Stimulated activated CD4-positive, alpha-beta T cell treated with anti-CD3 and anti-CD28 coated beads, Interleukin-1b, Interleukin-23, amount 100 ng/mL, for 24 hours (primary cell): ENCODE measurements at places on chromosomes 11 and 22.

- DNase-seq, result no peak
Measured at GRCh38 chr11:64211181-64211872, 4.8 kb downstream of the FERMT3 start.

- no peak for DNase-seq
Measured at GRCh38 chr22:43343670-43344519, 723 bp upstream of the SCUBE1 start.

DNA sequence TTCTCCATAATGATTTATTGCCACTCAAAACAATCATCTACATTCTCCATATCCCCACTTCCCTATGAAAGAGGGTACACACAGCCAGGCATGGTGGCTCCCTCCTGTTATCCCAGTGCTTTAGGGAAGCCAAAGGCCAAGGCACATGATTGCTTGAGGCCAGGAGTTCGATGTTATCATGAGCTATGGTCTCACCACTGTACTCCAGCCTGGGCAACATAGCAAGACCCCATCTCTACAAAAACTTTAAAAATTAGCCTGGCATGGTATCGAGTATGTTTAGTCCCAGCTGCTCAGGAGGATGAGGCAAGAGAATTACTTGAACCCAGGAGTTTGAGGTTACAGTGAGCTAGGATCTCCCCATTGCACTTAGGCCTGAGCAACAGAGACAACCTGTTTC lies 6.0 kb downstream of the HPS5 start:
- DNase-seq, result no peak

DNA sequence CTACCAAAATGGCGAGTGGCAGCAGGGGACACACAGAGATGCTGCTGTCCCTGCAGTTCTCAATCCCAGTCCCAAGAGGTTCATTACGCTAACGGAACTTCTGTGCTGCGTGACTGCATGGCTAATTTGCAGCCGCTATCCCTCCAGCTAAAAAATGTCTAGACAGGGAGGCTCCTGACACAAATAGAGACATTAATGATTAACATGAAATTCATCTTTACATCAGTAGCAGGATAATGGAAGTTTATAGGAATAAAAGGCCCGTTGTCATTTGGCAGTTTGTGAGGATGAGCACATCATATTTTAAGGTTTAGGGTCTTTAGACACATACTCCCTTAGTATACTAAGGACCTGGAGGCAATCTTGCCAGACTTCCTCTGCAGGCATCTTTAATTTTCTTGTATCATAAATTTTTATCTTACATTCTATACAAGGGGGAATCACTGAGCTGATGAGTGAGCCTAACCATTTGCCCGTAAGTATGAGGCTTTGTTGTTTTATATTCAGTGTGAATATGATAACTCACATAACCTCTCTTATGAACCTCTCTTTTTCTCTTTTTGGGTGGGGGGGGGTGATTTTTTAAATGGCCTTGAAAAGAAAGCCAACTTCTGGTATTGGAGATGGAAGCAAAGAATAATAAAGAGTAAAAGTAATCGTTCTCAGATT lies 99.8 kb upstream of the OR9G4 start:
- DNase-seq, result no peak

DNA sequence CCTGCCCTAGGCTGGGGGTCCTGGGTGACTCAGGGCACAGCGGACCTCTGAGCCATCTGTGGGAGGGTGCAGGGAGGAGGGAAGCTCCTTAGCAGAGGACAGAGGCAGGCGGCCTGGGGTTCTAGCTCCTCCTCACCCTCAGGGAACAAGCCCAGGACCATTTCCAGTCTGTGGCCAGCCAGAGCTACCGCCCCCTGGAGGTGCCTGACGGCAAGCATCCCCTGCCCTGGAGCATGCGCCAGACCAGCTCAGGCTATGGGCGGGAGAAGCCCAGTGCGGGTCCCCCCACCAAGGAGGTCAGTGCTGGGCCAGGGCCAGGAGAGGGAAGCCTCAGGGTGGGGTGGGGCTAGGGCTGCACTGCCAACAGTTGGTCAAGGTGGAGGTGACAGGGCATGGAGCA lies 26.0 kb upstream of the LRRC10B start:
- DNase-seq, result no peak

- DNase-seq, result no peak
Measured at GRCh38 chr11:8202516-8203413, 33.9 kb upstream of the RIC3 start.

DNA sequence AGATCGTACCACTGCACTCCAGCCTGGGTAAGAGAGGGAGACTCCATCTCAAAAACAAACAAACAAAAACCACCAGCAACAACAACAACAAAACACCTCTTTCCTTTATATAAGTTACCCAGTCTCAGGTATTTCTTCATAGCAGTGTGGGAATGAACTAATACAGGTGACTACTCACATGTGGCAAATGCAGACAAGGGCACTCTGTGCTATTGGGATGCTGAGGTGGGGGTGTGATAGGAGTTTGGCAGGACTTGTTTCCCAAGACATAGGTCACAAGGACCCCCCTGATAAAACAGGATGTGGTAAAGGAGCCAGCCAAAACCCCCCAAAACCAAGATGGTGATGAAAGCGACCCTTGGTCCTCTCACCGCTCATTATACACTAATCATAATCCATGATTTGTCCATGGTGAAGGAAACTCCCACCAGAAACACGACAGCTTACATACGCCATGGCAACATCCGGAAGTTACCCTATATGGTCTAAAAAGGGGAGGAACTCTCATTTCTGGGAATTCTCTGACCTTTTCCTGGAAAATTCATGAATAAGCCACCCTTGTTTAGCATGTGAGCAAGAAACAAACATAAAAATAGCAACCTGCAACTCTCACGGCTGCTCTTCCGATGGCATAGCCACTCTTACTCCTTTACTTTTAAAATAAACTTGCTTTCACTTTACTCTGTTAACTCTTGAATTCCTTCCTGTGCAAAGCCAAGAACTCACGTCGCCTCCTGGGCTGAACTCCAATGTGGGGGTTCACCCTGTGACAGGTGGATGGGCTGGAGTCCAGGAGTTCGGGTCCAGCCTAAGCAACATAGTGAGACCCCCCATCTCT lies 18.8 kb upstream of the INCENP start:
- no peak for DNase-seq

DNA sequence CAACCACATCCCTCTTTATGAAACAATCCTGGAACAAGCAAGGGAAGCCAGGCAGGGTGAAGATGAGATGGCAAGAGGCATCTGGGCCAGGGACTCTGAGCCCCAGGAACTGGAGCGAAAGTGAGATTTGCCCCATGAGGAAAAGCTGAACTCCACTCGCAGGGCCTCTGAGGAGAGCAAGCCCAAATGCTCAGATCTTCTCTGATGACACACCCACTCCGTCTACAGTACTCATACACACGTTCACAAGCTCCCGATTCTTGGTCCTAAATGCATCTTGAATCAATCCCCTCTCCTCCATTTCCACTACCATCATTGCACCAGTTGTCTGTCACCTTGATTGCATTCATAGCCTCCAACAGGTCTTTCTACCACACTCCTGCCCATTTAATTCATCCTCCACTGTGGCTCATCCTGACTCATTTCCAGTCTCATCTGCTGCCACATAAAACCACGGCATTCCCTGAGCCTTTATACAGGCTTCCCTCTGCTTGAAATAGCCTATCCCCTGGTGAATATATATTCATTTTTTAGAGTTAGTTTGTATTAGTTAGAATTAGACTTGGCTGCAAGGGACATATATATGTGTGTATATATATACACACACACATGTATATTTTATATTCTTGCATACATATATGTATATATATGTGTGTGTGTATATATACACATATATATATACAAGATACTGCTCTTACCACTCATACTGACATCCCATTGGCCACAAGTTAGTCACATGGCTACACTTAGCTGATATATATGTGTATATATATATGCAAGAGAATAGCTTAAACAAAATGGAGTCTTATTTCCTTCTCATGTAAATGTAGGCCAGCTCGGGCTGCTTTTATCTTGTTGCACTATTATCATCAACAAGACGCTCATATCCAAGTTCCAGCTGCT lies 1.4 kb upstream of the APOA5 start:
- DNase-seq, result no peak

DNA sequence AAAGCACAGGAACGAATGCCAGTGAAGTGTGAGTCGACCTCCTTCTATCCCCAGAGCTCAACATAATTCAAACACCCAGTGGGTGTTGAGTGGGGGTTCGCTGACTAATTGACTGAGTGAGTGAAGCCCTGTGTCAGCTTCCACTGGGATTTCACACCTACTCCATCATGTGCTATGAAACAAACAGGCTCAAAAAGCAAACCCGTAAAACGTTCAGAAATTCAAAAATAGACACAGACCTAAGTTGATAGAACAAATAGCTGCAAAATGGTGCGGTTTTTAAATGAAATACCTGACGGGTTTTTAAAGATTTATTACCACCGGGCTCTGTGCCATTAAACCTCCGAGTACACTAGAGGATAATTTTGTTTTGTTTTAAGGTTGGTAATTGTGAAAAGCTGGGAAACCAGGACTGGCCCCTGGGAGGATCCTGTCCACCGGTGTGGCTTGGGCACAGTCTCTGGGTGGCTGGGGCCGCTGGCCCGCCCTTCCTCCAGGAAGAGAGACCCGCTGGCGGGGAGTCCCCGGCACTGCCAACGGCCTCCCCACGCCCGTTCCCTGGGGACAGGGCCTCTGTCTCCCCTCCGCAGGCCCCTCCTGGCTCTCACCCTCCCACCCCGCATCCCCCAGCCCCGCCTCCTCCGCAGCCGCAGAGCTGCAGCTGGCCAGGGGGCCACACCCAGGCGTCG lies 13.6 kb downstream of the KCNJ5 start:
- DNase-seq, result no peak

DNA sequence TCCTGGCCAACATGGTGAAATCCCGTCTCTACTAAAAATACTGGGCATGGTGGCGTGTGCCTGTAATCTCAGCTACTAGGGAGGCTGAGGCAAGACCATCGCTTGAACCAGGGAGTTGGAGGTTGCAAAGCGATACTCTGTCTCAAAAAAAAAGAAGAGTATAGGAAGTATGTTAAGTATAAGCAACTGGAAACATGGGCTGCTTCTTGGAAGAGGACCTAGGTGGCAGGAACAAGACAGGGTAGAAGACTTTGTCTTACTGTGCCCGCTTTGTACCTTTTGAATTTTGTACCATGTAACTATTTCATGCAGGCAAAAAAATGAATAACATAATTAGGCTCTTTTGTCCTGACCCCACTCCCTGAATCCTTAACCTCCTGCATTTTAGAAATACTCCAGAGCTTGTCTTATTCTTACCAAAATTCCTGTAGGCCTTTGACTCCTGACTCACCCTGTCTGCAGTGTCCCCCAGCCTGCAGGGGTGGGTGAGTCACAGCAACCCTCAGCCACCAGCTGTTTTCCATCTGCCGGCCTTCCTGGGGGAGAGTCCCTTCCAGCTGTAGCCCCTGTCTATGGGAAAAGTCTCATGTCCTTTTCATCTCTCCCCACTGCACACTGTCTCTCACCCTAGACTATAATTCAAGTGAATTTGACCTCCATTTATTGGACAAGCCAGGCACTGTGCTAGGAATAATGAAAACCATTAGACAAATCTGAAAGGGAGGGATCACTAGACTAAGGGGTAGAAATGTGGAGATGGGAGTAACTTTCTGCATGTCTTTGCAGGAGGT lies 41.8 kb downstream of the TXN2 start:
- DNase-seq, result no peak

GRCh38 chr11:34650528-34650927 lies 29.6 kb downstream of the EHF start:
- DNase-seq, result peak; percentile 53

- DNase-seq, result no peak
Measured at GRCh38 chr11:61881397-61881796, 9.9 kb downstream of the FADS3 start.

DNA sequence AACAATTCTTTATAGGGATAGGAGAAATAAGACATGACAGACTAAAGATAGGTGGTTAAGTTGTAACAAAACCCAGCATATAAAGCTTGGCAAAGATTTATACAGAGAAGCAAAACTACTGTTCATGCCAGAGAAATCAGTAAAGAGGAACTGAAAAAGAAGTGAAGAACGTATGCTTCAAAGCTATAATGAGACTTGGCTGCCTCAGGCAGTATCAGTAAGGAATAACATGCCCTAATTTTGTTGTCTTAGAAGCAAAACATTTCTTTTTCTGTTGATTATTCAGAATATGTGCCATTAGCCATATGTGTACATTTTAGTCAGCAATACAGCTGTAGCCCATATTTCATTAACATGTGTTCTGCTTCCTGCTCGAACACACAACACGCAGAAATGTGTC lies 403.2 kb downstream of the NELL1 start:
- DNase-seq, result no peak

DNA sequence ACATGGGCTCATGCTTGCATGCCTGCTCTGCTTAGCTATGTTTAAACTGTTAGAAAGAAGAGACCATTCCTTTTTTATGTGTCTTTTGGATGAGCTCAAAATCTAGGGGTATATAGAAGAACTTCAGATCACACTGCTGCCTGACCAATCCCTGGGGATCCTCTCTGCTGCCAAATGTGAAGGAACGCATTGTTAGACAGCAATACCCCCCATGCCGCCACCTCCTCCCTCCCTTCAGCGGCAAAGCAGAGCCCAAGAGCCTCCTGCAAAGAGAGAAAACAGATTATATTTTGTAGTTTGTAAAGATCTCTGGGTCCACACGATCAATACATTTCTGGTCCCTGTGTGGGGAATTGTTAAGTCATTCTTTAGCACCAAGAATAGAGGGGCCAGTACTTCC lies 677.6 kb downstream of the NTM start:
- no peak for DNase-seq

- no peak for DNase-seq
Measured at GRCh38 chr11:2097356-2097997, 41.7 kb downstream of the IGF2 start.

DNA sequence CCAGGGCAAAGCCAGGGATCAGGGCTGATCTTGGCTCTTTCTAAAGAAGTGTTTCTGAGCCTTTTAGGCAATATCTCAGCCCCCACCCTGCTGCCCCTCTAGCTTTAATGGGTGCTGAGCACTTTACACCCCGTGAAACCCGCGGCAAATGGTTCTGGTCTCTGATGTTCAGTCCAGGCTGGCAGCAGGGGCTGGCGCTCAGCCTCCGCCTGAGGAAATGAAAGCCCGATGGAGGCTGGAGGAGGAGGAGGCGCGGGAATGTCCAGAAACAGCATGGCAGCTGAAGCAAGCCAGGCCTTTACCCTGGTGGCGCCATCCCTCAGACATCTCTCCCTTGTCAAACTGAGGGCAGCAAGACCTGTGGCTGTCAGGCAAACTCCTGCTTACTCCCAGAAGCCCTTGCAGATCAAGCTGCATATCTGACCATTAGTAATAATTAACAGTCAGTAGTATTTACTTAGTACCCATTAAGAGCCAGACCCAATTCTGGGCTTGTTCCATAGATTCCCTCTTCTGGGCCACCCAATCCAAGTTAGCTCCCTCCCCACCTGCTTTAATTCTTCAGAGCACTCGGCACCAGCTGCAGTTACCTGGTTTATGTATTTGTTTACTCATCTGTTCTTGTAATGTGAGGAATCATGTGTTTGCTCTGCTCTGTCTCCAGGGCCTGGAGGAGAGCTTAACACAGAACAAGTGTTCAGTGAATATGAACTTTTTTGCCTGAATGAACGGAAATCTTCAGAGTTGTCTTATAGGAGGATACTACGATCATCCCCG lies 15.0 kb upstream of the ALX4 start:
- no peak for DNase-seq
